ENCODE measurements at places on chromosomes 6 and 20.

- no peak for DNase-seq
Observed at GRCh38 chr6:79954849-79955248, 7.5 kb upstream of the ELOVL4 start.

DNA sequence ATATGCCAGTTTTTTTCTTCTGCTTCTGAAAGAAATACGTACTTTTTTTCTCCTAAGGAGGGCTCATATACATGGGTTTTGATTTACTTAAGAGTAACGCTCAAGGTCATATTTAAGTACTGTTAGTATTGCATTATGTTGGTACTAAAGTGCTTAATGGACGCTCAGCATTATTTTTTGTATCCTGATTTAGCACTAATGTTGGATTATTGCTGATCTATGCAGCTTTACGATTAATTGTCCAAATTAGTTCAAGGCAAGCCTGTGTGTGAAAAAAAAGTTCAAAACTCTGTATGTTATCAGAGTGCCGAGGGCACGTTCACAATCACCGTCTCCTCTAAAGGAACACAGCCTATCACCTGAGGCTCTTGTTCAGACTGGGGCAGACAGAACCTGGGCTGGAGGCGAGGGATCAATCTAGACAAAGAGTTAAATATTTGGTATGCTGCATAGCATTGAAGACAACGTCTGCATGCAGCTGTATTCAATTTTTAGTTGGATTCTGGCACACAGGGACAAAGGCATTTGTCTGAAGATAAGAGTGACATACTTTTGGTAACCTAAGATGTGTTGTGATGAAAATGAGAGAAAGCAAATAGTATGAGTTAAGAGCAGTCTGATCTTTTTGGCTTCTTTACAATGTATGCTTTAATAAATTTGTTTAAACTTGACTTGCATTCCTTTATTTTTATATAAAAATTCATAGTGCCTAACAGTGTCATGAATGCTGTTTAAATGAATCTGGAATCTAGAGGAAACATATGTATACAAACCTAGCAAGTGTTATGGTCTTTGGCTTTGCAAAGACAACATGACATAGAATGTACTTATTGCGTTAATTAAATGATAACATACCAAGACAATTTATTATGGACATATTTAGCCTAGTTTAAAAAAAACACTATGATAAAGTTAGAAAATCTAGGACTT is 341.2 kb downstream of the SAMD5 start:
- no peak for DNase-seq

DNA sequence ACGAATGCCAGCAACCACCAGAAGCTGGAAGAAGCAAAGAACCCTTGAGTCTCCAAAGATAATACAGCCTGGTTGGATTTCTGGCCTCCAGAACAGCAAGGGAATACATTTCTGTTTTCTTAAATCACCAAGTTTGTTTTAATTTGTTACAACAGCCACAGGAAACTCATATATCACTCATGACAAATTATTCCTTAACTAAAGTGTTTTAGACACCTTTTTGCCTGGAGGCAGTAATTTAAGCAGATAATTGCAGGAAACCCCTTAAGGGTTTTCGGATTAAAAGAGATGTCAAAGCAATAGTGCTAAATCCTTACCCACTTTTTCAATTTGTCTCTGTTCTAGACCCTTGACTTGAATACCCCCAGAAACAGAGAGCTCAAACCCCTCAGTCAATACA is 1050.0 kb downstream of the EPHA7 start:
- DNase-seq = no peak

- DNase-seq = no peak
Observed at GRCh38 chr20:21074605-21075336, 31.4 kb downstream of the LINC00237 start.

GRCh38 chr6:166502453-166502852 is 84.0 kb downstream of the RAMACL start:
- DNase-seq = no peak

GRCh38 chr20:56630086-56630493 is 984 bp downstream of the TFAP2C start:
- DNase-seq = peak; percentile 58

DNA sequence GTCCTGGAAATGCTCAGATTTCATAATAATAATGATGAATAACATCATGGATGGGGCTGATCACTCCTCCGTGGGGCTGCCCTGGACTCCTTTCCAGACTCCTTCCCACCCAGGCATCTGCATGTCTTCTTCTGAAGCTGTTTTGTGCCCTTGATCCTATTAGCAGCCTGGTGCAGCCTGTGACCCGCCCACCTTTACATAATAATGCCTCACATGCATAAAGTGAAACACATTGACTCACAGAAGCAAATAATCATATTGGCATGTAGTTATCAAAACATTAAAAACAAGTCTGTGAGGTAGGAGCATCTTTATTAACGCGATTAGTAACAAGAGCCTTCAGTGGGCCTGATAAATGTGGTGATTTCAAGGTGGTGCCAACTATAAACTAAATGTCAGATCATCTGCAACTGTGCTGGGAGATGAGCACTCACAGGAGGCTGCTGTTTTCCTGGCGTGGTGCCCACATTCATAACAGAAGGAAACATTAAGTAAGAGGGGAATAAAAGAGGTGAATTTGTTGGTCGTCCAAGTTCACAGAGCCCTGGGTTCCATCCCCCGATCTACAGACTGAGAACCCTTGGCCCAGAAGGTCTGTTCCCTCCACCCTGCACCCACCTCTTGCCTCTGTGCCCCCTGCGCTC is 344.7 kb downstream of the CDH4 start:
- no peak for DNase-seq

All from foreskin melanocyte (primary cell).